ENCODE measurements at places on chromosomes 1 and 21. TPM values are rescaled to one million over a fixed set of nuclear protein-coding genes. Genes with fewer than 3 reads are reported as not detected.

DNA sequence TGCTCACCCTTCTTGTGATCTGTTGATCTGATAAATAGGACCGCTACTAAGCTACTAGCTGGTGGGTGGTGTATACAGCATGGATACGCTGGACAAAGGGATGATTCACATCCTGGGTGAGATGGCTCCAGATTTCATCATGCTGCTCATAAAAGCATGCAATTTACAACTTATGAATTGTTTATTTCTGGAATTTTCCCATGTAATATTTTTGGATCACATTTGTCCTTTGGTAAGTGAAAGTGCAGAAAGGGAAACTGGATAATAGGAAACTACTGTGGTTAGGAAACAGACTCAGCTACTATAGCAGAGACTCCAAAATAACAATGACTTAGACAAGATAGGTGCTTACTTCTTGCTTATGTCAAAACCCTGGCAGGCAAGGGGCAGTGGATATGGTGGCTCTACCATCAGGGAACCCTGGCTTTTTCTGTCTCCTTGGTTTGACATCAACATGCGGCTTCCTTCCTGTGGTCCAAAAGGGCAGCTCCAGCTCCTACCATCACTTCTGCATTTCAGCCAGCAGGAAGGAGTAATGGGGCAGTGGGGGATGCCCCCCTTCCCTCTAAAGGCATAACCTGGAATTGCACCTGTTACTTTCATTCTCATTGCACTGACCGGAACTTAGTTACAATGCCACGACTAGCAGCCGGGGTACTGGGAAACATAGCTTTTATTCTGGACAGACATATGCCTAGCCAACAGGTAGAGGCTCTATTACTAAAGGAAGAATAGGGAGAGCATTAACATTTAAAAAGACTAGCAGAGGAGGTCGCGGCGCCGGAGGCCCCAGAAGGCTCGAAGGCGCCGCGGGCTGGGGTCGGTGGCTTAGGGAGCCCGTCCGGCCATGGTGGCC, 13.8 kb upstream of the AK2 start:
- peak; percentile 42 for DNase-seq
- H3K4me1 ChIP-seq: peaks cover 25% of the 10 kb centered on the region
- no peak overlapping the region for H3K27ac ChIP-seq
- no peaks in the 10 kb centered on the region for H3K36me3 ChIP-seq

DNA sequence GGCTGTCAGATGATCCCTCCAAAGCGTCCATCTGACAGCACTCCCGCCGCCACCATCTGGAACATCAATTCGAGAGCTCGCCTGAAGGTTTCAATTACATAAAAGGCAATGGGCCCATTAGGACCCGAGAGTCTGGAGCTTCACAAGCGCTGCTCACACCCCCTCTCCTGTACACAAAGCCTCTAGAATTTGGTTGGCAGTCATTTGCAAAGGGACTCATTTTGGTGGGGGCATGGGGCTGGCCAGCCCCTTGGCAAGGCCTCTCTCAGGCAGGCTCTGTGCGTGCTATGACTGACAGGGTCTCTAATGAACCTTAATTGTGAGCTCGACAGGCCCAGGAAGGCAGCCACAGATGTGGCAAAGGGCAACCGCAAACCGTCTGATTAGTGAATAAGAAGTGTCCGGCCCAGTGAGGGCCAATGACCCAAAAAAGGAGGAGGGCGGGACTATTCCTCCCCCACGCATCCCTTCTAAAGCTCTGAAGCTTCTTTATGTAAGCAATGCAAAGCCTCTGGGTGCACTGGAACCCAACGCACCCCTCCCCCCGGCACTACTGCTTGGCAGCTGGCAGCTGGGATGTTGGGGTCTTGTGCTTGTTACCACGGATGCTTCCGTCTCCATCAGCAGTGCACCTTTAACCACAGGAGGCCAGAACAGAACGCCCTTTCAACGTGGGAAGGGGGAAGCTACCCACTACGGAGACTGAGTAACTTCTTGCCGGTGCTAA, 79.4 kb downstream of the CAPZB start:
- H3K27ac ChIP-seq: peak overlapping the region; percentile 11
- H3K4me3 ChIP-seq: no peak overlapping the region
- peaks cover 23% of the 10 kb centered on the region for H3K4me1 ChIP-seq

The AMY1B gene
- total RNA-seq: 2.1 TPM

The SIM2 gene
- total RNA-seq: not detected

The SERPINC1 gene
- not detected for total RNA-seq

GRCh38 chr1:223716302-223716862, 4.0 kb downstream of the CAPN2 start:
- H3K27ac ChIP-seq: peak overlapping the region; percentile 98
- no peak for DNase-seq
- H3K36me3 ChIP-seq: peaks cover 41% of the 10 kb centered on the region
- peak overlapping the region; percentile 94 for H3K4me3 ChIP-seq
- no peaks in the 10 kb centered on the region for H3K27me3 ChIP-seq
